Activated naive CD8-positive, alpha-beta T cell treated with anti-CD3 and anti-CD28 coated beads, Interleukin-2, amount 10 ng/mL, durations not matched to agents 7 days and 5 days (primary cell): ENCODE measurements at places on chromosomes 4 and X. TPM values are rescaled to one million over a fixed set of nuclear protein-coding genes. Genes with fewer than 3 reads are reported as not detected.

DNA sequence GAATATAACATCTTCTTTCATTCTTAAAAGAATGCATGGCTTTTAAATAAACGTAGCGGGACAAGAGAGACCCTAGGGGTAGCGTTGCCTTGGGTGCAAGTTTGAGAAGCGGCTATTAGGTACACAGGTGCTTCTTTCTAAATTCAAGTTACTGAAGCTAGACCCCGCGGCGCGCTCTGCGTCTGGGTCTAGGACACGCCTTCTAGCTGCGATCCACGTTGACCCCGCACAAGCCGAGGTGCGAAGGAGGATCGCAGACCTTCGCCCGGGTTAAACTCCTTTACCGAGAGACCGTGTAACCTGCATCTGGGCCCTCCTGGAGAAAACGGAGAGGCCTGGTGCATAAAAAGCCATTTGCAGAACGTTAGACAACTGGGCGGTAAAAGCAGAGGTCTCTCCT is 25.5 kb upstream of the EXOC1L start:
- H3K4me3 ChIP-seq: no peak overlapping the region
- H3K4me1 ChIP-seq: no peaks in the 10 kb centered on the region
- DNase-seq: no peak
- peaks cover 33% of the 10 kb centered on the region for H3K27me3 ChIP-seq
- no peaks in the 10 kb centered on the region for H3K36me3 ChIP-seq

DNA sequence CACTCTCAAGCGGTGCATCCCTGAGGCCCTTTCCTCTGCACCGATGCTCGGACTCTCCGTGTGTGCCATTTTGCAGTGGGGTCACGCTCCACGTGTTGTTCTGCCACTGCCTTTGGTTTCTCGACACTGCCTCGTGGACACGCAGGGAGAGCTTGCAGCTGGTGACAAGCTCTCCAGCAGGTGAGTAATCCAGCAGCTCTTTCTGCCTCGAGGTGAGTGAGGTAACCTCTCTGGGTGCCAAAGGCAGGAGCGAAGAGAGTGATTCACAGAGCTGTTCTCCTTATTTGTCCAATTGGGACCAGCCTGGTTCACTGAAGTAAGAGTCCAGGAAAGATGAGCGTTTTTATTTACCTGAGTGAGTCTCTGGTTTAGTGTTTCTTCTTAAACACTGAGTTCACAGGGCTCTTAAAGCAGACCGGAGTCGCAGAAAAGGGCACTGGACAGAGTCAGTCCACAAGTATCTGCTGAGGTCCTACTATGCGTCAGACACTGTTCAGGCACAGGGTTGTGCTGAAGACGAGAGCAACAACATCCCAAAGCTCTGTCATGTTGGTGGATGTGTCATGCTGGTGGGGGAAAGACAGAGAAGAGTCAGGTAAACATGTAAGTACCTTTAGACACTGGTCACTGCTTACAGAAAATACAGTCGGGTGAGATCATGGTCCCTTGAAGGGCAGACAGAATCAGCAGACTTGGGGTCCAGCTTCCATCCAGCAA is 61.8 kb downstream of the FHDC1 start:
- peaks cover 14% of the 10 kb centered on the region for H3K27me3 ChIP-seq
- no peak overlapping the region for H3K27ac ChIP-seq
- no peaks in the 10 kb centered on the region for H3K36me3 ChIP-seq
- no peak overlapping the region for H3K4me3 ChIP-seq

DNA sequence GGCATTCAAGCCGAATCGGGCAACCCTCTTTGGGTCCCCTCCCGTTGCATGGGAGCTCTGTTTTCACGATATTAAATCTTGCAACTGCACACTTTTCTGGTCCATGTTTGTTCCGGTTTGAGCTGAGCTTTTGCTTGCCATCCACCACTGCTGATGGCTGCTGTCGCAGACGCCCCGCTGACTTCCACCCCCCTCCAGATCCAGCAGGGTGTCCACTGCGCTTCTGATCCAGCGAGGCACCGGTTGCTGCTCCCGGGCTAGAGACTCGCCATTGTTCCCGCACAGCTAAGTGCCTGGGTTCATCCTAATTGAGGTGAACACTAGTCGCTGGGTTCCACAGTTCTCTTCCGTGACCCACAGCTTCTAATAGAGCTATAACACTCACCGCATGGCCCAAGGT is 13.3 kb downstream of the ACOX3 start:
- H3K4me3 ChIP-seq: peak overlapping the region; percentile 95
- no peaks in the 10 kb centered on the region for H3K36me3 ChIP-seq
- H3K4me1 ChIP-seq: peaks cover 12% of the 10 kb centered on the region
- no peak for DNase-seq
- no peak overlapping the region for H3K27ac ChIP-seq

DNA sequence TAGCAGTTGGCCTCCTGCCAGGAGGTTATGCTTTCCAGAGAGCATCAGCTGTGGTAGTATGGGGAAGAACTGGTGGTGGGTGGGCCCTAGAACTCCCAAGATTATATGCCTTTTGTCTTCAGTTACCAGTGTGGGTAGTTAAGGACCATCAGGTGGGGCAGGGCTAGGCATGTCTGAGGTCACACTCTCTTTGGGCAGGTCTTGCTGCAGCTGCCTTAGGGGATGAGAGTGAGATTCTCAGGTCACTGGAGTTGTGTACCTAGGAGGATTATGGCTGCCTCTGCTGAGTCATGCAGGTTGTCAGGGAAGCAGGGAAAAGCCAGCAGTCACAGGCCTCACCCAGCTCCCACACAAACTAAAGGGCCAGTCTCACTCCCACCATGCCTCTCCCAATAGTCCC is 172.9 kb upstream of the GYPA start:
- no peak overlapping the region for H3K27ac ChIP-seq
- H3K27me3 ChIP-seq: no peaks in the 10 kb centered on the region
- no peaks in the 10 kb centered on the region for H3K36me3 ChIP-seq

The SUPT20HL2 gene
- not detected for total RNA-seq

DNA sequence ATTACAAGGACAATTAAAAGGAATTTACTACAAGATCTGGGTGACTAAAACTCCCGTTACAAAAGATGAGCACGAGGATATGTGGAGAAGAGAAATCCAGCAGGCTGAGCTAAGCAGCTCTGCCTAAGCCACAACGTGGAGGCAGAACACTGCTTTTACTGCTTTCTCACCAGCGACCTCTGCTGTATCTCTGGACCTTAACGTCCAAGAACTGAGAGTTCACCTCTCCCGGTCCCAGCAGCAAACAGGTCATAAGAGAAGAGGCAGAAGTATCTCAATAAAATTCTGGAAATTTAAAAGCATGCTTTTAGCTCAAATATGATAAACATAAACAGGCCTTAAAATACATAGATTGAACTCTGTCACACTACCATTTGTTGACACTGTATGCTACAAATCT is 81.0 kb downstream of the ADGRA3 start:
- no peak for DNase-seq
- no peaks in the 10 kb centered on the region for H3K36me3 ChIP-seq
- no peak overlapping the region for H3K4me3 ChIP-seq

- DNase-seq: no peak
- H3K27me3 ChIP-seq: no peaks in the 10 kb centered on the region
- H3K36me3 ChIP-seq: no peaks in the 10 kb centered on the region
- H3K27ac ChIP-seq: no peak overlapping the region
- no peaks in the 10 kb centered on the region for H3K4me1 ChIP-seq
Measured at GRCh38 chr4:8242782-8243560, 26.6 kb upstream of the HTRA3 start.

DNA sequence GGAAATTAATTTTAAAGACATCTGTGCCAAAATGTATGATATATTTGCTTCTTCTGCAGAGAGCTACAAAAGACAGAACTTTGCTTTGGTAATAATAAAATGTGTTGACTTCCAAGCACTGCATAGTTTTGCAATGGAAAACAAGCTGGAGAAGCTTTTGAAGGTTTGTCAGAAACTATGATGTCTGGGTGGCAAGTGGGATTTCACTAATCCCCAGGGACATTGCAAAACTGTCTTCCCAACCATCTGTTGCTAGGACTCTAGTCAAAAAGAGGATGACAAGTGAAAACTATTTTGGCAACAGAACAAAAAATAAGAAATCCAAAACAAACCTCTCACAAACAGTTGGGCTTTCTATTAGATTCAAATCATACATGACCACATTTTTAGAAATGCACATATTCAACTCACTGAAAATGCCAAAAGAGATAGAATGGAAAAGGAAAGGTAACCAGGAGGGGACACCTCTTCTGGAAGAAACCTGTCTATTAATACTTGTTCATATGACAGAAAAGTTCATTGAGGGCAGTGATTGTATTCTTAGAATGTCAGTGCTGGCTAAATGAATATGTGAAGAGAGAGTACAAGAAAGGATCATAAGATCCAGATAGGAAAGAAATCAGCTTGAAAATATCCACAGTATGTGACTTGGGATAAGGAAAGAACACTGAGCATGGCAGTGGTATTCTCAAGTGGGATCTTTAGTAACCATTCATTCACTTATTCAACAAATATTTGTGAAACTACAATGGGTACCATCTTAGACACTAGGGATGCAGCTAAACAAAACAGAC is 228.0 kb downstream of the RASL11B start:
- H3K36me3 ChIP-seq: peaks cover 13% of the 10 kb centered on the region
- no peaks in the 10 kb centered on the region for H3K4me1 ChIP-seq
- no peak for DNase-seq
- no peak overlapping the region for H3K4me3 ChIP-seq
- no peak overlapping the region for H3K27ac ChIP-seq

GRCh38 chrX:76796311-76796710 is 368.8 kb downstream of the MAGEE1 start:
- H3K27ac ChIP-seq: no peak overlapping the region
- no peaks in the 10 kb centered on the region for H3K27me3 ChIP-seq
- no peaks in the 10 kb centered on the region for H3K4me1 ChIP-seq
- H3K4me3 ChIP-seq: no peak overlapping the region
- DNase-seq: no peak

- no peak for DNase-seq
- H3K4me3 ChIP-seq: no peak overlapping the region
- H3K27ac ChIP-seq: no peak overlapping the region
Measured at GRCh38 chr4:164937576-164938270, 39.7 kb downstream of the TRIM61 start.

- H3K4me3 ChIP-seq: peak overlapping the region; percentile 56
- no peak for DNase-seq
- H3K36me3 ChIP-seq: no peaks in the 10 kb centered on the region
Measured at GRCh38 chrX:1248331-1249061, 20.1 kb upstream of the CSF2RA start.

DNA sequence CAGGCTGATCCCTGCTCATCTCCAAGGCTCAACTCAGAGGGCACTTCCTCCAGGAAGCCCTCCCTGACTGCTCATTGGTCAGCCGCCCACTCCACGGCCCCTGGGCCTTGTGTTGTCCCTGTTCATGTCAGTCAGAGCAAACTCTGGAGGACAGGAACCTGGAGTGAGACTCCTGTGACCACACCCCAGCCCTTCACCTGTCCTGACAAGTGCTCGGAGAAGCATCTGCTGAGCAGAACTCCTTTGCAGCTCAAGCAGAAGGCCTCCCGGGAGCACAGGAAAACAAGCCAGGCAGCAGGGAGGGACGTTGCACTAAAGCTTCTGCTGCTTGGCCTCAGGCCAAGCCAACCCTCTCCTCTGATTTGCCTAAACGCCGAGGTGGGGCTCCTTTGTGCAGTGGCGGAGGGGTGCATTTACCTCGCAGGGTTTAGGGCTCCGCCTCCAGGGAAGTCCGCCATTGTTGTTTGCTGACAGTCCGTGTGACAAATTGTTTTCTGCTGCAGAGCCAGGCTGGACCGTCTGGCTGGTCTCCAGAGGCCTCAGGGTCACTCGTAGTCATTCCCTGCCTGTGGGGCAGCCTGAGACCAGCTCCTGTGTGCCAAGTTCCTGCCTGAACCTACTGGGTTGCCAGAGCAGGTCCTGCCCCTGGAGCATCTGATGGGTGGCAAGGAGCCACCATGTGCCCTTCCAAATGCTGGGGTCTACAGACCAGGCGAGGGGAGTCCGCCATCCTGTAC is 61.8 kb downstream of the C4orf50 start:
- no peaks in the 10 kb centered on the region for H3K36me3 ChIP-seq
- no peak overlapping the region for H3K27ac ChIP-seq
- H3K4me3 ChIP-seq: no peak overlapping the region
- no peak for DNase-seq
- H3K4me1 ChIP-seq: peaks cover 7% of the 10 kb centered on the region

The CYSLTR1 gene
- total RNA-seq: 4.2 TPM

The BTK gene
- total RNA-seq: 0.48 TPM

DNA sequence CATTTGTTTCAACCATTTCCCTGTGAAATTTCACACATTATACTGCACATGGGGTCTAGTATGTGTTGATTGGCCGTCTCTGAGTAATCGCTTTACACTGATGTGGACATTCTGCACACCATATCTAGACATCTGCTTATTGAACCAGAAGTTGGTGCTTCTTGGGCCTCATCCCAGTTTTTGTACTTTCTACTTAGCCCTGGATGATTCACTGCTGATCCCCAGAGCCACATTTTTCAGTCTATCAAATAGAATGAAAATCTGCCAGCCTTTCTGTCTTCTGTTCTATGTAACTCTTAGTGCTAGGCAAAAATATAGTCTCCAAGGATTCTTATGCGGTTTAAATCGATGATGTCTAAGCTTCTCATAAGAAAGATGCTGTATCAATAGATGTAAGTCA is 40.5 kb upstream of the RELL1 start:
- H3K4me1 ChIP-seq: peaks cover 11% of the 10 kb centered on the region
- H3K36me3 ChIP-seq: no peaks in the 10 kb centered on the region
- no peak for DNase-seq
- no peak overlapping the region for H3K27ac ChIP-seq

DNA sequence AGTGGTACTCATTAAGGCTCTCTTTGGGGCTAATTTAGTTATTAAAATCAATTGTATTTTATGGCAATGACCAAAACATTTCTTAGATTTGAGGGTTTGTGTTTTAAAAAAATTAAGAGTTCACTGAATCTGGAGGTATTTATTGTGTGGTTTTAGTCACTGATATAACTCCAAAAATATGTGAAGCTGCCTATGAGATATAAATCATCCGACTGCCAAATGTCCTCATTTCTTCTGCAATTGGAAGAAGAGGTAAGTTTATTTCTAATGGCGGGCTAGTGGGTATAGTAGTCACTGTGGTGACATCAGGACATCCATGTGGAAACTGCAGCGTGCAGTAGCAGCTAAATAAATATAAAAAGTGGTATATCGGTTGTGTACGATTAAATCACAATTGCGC is 205.5 kb downstream of the MID1 start:
- H3K4me3 ChIP-seq: no peak overlapping the region
- H3K27ac ChIP-seq: no peak overlapping the region
- no peaks in the 10 kb centered on the region for H3K27me3 ChIP-seq
- no peaks in the 10 kb centered on the region for H3K36me3 ChIP-seq
- H3K4me1 ChIP-seq: no peaks in the 10 kb centered on the region
- DNase-seq: no peak

The CACNA1F gene
- total RNA-seq: 2.2 TPM

DNA sequence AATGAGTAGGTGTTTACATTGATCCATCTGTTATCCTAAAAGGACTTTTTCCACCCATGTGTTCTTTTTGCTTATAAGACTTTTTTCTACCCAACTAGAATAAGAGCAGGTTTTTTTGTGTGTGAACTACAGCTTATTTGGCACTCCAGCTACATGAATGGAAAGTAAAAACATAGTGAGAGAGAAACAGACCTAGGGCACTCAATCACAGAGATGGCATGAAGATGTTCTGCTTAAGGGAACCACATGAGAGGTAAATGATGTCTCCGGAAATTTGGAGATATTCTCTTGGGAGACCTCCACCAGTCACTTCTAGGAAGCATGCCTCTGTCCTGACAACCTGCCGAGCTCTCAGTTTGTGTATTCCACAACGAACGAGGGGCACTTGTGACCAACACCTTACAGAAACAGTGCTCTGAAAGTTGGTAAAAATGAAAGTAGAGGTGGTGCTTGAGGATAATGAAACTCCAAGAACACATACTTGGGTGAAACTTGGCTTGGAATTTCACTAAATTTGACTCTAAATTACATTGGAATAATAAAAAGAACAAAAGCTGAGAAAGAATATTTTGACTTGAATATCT is 788.4 kb upstream of the GALNTL6 start:
- DNase-seq: no peak
- H3K27me3 ChIP-seq: no peaks in the 10 kb centered on the region
- no peaks in the 10 kb centered on the region for H3K36me3 ChIP-seq
